CD4-positive, alpha-beta T cell treated with Interleukin-6 at 100 ng/mL for 8 hours (primary cell): ENCODE measurements at places on chromosomes 4 and X.
A peak's percentile ranks its signal among the peaks of the same experiment; 100 is the strongest.

DNA sequence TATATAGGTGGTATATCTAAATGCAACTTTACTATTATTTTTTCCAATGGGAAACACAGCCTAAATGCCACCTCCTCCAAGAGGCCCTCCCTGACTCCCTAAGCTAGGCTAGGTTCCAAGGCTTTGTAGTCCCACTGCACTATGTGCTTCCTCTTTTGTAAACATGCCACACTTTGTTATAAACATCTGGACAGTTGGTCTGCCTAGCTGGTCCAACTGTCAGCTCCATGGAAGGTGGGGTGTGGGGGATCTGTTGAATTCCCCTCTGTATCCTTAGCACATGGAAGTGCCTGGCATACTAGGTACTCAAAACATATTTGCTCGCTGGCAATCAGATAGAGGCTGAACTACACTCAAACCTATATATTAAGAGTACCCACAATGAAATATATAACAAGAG lies 63.4 kb downstream of the SLC9A7 start:
- no peak for DNase-seq

- no peak for DNase-seq
These were observed 645.7 kb downstream of the TLL1 start for GRCh38 chr4:166518776-166519175.

GRCh38 chrX:3244955-3245354 lies 101.5 kb downstream of the MXRA5 start:
- DNase-seq, result no peak

- no peak for DNase-seq
These were observed 8.5 kb downstream of the PTTG2 start for GRCh38 chr4:37968747-37969146.

DNA sequence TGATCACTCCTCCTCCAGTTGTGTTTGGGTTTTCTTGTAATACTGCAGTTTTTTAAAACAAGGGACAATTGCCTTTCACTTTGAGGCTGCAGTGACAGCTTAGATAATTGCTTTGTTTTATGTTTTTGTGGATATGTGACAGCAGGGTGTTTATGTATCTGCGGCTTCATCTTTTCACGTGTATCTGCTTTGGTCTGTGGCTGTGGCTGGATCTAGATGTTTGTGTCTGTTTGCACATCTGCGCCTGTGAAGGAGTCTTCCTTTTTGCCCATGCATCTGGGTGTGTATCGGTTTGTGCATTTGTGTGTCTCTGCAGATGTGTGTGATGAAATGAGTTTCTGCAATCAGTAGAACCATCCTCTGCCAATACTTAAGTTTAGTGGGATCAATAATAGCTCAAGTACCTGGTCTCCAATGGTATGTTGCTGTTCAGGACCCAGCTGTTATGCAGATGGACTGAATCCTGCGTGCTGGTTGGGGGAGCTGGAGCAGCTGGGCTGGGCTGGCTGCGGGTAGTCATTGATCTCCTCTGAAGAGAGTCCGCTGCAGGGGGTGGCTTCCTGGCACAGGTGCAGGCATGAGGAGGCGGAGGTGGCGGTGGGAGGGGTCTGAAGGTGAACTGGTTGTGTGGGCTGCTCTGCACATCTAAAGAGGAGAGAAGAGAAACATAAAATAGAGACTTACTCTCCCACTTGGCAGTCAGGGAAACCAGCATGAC lies 390.3 kb downstream of the SH2D1A start:
- DNase-seq, result peak; percentile 69

DNA sequence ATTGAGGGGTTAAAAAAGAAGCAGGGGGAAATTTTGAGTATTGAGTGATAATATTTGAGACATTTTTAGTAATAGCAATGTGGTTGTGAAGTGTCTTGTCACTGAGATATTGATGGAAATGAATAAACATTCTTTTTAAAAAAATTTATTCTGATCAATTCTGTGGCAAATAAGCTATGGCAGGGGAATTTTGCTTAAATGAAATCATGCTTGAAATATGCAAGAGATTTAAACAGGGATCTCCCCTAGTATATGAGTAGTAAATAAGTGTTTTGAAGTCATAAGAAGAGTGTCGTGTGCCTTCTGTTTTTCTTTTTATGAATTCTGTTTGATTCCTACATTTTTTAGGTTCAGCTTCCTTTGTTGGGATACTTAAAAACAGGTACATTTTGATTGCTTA lies 23.2 kb downstream of the IL15 start:
- no peak for DNase-seq

GRCh38 chrX:7216981-7217587 lies 69.1 kb upstream of the PUDP start:
- no peak for DNase-seq

- DNase-seq, result no peak
These were observed 143.9 kb downstream of the PDGFRA start for GRCh38 chr4:54372951-54373350.

DNA sequence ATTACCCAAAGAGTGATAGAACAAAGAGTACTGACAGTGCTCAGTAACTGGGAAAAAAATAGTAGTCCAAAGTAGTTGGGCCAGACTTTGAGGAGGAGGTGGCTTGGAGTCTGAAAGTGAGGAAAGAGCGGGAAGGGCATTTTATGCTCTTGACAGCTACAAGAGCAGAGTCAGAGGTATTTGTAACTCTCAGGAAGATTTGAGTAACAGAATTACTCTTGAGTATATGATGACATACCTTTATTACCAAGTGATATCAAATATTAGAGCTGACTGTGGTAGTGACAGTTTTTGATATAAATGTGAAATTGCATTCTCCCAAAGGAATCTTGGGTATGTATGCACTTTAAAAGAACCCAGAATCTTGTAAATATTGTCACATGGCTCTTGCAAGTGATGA lies 2.2 kb downstream of the SLAIN2 start:
- DNase-seq, result no peak

DNA sequence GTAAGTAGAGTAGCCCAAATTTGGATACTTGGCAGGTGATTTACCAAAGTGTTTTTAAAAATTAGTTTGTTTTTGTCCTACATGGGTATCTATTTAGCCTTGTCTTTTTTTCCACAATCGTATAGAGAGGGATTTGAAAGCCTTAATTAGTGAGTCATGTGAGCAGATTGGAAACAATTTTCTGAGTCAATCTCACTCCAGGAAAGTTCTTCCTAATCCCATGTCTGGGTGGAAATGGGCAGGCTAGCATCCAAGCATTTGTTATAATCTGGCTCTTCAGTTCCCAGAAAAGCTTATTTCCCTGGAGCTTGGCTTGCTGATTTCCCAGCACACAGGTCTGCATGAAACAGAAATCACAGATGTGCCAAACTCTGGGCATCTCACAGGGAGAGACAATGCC lies 426.9 kb upstream of the BOD1L1 start:
- no peak for DNase-seq

GRCh38 chrX:96838537-96838936 lies 45.2 kb upstream of the RPA4 start:
- no peak for DNase-seq

DNA sequence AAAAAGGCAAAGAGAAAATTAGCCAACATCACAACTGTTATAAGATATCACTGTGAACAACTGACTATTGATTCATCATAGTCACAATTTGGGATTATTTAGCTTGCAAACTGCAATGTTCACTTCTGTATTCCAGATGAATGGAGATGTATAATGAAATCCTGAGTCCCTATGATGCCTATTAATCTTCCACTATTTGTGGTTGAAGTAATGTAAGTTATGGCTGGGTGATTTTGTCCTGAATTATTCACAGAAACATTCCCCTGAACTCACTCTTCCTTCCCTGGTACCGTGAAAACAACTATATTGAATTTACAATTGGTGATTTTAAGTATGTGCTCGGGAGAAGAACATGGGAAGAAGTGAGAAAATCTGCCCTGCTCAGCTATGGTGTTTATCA lies 50.8 kb upstream of the NPFFR2 start:
- no peak for DNase-seq

DNA sequence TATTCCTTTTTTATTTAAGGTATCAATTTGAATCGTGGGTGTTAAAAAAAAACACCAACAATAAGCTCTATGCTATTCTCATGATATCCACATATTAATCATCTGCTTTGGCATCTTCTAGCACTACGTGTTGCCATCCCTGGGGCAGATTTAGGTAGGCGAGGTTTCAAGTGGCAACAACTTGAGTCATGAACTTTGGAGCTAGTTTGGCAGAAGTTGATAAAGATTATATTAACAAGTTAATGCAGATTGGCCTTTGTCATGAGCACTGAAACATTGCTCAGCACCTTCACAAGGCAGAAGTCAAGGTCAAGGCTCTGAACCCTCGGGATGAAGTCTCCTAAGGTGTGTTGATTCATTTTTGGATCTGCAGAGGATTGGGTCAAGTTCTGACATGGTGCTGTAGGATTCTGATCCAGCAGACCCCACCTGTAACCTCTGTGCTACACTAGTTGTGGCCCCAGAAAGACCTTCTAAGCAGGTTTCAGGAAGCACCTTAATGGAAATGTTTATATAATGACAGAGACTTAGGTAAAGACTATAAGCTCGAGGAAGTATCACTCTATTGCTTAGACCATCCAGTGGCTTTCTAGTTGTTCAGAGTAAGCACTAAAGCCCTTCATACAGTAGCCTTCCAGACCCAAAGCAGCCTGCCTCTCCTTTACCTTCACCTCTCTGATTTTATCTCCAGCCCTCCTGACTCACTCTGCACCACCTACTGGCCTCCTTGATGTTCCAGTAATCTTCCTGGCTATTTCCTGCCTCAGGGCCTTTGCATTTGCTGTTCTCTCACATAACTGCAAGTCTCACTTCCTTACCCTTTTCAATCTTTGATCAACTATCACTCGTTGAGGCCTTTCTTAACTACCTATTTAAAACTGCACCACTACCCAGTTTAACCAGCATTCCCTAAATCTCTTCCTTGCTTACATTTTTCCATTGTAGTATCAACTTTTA lies 117.0 kb upstream of the SLC4A4 start:
- DNase-seq, result no peak

DNA sequence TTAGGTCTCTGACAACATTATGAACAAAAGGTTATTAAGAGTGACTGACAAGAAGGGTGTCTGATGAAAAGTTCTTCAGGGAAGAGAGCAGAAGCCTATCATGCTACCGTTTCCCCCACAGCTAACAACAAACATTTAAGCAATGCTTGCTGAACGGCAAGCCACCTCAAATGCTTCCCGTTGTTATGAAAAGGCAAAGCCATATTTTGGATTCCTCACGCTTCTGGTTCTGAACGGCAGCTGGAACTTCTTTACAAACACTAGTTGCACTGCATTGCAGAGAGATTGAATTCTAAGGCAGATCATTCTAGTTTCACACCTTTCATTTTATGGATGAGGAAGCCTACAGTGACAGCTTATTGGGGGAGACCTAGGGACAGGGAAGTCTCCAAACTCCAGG lies 48.6 kb upstream of the NAP1L5 start:
- no peak for DNase-seq

DNA sequence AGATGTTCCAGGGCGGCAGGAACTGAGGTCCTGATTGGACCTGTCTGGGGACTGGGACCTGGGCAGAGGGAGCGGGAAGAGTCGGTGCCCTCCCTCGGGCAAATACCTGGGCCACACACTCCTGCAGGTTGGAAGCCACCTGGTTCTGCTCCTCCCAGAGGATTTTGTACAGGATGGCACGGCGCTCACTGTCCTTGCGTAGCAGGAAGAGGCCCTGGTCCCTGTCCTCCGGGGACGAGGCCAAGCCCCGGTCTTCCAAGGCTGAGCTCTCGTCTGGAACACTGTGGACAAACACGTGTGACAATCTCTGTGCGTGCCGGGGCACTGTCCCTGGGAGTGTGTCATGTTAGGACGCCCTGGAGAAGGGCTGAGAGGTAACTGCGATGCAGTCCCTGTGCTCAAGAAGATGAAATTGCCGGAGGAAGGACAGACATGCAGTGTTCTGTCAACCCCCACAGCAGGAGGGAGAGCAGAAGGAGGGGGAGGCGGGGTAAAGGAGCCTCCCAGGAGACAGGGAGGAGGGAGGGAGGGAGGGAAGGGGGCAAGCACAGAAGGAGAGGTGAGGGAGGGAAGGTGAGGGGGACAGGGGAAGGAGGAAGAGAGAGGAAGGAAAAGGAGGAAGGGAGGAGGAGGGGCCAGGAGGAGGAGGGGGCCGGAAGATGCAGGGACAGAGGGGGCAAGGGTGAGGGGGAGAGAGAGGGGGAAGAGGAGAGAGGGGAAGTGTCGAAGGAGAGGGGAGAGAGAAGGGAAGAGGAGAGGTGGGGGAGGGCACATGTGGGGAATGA lies 29.0 kb downstream of the PDHA1 start:
- no peak for DNase-seq

DNA sequence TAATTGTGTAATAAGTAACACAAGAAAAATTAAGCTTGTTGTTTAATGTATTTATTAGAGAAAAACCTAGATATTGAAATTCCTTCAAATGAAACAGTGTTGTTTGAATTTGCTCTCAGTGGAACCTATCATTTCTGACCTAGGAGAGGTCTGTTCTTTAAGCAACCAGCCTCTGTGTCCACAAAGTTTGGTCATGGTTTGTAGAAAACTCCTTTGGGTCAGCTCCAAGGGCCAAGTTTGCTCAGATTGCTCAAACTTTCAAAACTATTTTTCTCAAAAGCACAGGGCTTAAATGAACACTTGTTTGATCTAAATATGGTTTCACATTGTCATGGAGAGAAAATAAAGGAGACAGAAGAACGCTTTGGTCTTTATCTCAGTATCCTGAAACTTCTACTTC lies 29.6 kb upstream of the RPL34 start:
- DNase-seq, result no peak

DNA sequence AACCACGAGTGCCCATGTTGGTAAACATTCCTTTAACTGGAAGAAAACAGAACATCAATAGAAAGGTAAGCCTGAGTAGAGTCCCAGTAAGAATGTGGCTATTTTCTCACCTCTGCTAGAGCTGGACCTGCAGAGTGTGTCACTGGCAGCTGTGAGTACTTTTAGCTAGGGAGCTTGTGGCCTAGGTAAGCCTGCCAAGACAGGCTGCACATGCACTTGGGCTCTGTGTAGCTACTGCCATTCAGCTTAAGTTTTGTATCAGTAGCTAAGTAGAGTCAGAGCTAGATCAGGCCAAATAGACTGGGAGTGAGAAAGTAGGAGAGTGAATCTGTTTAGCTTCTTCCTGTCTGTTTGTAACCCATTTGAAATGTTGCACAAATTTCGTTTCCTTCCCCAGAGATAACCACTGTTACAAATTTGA lies 35.3 kb downstream of the RBPJ start:
- DNase-seq, result no peak

GRCh38 chr4:77820649-77821561 lies 1.7 kb upstream of the CNOT6L start:
- no peak for DNase-seq

DNA sequence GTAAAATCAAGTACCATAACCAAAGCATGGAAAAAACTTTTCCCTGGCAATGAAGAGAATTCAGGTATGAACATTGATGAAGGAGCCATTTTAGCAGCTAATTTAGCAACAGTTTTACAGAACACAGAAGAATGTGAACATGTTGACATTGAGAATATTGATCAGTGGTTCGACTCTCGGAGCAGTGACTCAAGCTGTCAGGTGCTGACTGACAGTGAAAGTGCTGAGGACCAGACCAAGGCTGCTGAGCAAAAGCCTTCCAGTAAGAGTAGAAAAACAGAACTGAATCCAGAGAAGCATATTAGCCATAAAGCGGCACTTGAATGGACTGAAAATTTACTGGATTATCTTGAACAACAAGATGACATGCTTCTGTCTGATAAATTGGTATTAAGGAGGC lies 2.8 kb downstream of the TIGD2 start:
- DNase-seq, result no peak
